Activated CD4-positive, alpha-beta T cell treated with anti-CD3 and anti-CD28 coated beads, Interleukin-2, amount 10 ng/mL, durations not matched to agents 24 days and 14 days (primary cell): ENCODE measurements at places on chromosomes 11 and 22. TPM values are rescaled to one million over a fixed set of nuclear protein-coding genes. Genes with fewer than 3 reads are reported as not detected.

SOX10 gene
- not detected in 2 replicates for total RNA-seq

SLC6A5 gene
- not detected in 2 replicates for total RNA-seq

PGA5 gene
- not detected in 2 replicates for total RNA-seq

TH gene
- not detected in 2 replicates for total RNA-seq

ROBO4 gene
- not detected in 2 replicates for total RNA-seq

RIMBP3C gene
- total RNA-seq = 0.19 and 0.26 TPM in 2 replicates

PDGFD gene
- not detected in 2 replicates for total RNA-seq

C1QTNF4 gene
- total RNA-seq = 0.19 TPM in 2 replicates

SCT gene
- total RNA-seq = not detected in 2 replicates
